NCI-H1694 treated with DMSO at 0.1 percent for 48 hours (cell line): ENCODE measurements at places on chromosomes 16 and 17.

GRCh38 chr17:40816569-40816968, 5.8 kb downstream of the KRT10 start:
- no peak for DNase-seq

- peak; percentile 62 for DNase-seq
Measured at GRCh38 chr17:11644265-11645212, 46.3 kb downstream of the DNAH9 start.

GRCh38 chr17:16444258-16444886, 29.0 kb downstream of the TRPV2 start:
- peak; percentile 86 for DNase-seq

DNA sequence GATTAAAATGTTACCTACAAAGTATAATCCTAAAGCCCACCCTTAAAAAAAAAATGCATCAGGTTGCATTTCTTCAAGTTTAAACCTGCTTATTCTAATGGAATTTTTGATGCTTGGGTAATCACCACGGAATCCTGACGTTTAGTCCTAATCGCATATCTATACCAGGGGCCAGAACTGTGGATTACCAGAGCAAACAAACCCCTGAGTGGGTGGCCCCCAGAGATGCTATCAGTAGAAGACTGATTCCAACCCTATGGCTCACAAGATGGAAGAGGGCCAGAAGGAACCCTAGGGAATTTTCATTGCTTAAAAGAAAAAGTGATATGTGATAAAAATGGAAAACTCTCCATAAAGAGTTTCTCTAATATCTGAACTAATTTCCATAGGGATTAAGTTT, 152.2 kb upstream of the NOG start:
- DNase-seq = no peak

GRCh38 chr16:85639529-85640253, 26.6 kb downstream of the GSE1 start:
- DNase-seq = peak; percentile 89

DNA sequence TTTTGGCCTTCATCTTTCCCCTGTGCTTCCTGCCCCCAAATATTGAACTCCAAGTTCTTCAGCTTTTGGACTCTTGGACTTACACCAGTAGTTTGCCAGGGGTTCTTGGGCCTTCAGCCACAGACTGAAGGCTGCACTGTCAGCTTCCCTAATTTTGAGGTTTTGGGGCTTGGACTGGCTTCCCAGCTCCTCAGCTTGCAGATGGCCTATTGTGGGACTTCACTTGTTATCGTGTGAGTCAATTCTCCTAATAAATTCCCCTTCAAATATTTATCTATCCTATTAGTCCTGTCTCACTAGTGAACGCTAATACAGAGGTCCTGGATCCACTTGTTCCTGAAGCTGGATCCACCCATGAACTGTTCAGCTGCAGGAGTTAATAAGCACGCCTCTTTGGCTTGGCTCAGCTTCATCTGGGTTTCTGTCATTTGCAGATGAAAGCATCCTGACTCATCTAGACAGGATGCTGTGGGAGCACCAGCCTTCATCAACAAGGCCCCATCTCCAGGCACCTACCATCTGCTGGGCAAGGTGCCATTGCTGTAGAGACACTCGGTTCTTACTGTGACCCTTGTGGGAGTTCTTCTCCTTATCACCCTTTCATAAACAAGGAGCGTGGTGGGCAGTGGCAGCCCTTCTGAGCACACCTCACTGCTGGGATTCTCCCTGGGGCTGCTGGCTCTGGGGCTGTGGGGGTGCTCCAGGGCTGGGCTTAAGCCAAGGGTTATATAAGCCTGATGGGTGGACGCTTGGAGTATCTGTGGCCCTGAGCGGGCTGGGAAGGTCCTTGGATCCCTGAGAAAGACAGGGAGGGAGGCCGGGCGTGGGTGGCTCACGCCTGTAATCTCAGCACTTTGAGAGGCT, 23.1 kb downstream of the LAT start:
- DNase-seq = no peak

DNA sequence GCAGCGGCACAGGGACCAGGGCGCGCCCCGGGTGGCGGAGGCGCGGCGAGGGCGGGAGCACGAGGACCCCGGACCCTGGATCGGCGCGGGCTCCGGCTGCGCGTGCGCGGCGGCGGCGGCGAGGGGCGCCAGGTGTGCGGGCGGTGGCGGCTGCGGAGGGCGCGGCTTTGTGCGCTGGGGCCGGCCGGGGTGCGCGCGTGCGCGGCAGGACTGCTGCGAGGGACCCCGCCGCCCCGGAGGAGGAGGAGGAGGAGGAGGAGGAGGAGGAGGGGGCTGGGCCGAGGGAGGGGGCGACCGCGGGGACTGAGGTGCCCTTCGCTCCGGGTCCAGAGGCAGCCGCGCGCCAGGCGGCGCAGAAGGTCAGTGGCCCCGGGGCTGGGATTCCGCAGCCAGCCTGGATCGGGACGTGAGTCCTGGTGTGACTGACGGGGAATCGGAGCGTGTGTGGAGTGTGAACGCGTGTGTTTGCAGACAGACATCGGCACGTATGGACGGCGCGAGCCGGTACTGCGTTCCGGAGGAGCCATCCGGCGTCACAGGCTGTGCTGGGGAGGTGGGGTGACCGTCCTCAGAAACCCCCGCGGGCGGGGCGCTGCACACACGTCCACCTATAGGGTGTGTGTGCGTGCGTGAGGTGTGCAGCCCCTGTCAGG, 19.5 kb upstream of the RAP1GAP2 start:
- peak; percentile 37 for DNase-seq

- DNase-seq = no peak
Measured at GRCh38 chr17:75288359-75288758, 874 bp downstream of the SLC25A19 start.
